ENCODE measurements at places on chromosomes 3 and 15.

DNA sequence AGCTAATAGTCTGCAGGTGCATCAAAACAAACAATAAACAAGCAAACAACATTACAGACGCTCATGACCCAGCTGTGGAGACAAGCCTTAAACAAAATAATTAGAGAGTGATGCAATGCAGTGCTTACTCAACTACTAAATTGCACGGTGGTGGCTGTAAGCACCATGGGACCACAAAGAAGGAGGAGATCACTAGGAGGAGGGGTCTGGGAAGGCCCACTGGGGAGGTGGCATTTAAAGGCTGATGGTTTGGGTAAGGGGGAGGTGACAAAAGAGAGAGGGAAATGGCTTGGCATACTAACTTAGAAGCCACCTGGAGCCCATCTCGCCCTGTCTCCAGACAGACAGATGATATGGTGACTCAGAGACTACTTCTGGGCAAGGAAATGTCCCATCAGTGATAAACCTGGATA lies 516.7 kb downstream of the FOXP1 start:
- peak; percentile 48 for DNase-seq

DNA sequence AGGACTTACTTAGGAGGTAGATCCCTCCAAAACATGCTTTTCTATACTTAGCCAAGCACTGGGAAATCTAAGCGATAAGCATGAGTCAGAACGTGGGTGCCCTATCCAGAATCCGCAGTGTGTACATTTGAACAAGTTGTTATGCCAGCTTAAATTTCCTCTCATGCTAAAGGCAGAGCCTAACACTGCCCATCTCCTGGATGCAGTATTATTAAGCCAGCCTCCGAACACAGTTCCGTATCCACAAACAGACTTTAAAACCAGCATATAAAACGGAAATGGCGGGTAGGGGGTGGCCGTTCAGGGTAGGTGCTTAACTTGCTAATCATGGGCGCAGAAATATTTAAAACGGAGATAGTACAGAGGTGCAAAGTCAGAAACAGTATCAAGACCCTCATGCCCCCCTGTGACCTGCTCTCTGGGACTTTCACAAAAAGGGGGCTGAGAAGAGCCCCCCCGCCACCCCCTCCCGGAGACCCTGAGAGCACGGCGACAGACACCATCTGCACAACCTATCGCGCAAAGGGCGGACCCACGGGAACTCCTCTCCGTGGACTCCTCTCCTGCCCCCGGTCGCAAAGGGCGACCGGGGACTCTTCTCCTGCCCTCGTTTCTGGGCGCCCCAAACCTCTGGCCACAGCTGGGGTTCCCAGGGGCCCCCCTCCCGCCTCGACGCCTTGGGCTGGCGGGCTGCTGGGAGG lies 889 bp upstream of the LRRIQ4 start:
- DNase-seq, result peak; percentile 64

- peak; percentile 45 for DNase-seq
Observed at GRCh38 chr15:78641102-78641748, at the start of gene CHRNB4. Gene CHRNB4 (minus strand): TSS chr15:78641210. CDS start chr15:78641133, 77 bp downstream.

GRCh38 chr3:72336821-72337479 lies 511.3 kb downstream of the SHQ1 start:
- peak; percentile 72 for DNase-seq

DNA sequence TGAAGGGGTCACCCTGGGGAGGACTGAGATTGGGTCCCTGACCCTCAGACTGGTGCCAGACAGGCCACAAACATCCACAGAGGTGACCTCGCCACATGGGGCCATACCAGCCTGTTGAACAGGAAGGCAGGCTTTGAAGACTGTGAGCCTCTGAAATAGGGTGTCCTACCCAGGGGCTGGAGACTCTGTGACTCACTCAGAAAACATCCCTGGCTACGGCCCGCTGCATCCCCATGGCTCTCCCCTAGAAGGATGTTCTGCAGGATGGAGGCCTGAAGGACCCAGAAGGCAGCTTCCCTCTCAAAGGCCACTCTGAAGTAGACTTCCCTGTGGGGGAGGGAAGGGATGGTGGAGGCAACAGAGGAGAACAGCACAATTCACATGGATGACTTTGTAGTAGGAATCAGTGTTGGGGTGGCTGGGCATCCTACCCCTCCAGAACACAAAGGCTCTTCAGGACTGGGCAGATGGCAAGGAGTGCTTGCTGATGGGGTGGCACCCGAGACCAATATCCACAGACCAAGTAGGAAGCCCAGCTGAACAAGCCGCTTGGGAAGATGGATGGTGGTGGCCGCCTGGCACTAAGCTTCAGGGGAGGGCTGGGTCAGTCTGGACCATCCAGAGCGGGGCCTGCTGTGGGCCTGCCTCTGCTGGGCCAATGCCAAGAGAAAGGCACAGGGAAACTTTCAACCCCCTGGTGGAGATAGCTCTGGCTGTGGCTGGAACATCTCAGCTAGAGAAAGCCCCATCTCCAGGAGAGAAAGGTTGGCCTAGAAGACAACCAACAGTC lies 37.6 kb upstream of the DUSP7 start:
- peak; percentile 48 for DNase-seq

GRCh38 chr15:73024168-73024567 lies 28.1 kb upstream of the NEO1 start:
- DNase-seq, result no peak

DNA sequence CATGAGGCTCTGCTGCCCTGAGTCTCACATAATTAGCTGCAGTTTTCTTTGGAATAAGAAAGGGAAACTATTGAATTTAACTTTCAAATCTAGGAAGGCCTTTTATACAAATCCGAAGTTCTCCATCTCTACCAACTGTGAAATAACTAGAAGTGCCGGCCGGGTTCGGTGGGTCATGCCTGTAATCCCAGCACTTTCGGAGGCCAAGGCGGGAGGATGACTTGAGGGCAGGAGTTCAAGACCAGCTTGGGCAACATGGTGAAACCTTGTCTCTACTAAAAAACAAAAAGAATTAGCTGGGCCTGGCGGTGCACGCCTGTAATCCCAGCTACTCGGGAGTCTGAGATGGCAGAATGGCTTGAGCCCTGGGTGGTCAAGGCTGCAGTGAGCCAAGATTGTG lies 43.6 kb downstream of the COL8A1 start:
- no peak for DNase-seq

GRCh38 chr15:71807125-71807629 lies 3.2 kb upstream of the NR2E3 start:
- no peak for DNase-seq

GRCh38 chr3:53250453-53250852 lies 5.4 kb downstream of the TKT start:
- no peak for DNase-seq

DNA sequence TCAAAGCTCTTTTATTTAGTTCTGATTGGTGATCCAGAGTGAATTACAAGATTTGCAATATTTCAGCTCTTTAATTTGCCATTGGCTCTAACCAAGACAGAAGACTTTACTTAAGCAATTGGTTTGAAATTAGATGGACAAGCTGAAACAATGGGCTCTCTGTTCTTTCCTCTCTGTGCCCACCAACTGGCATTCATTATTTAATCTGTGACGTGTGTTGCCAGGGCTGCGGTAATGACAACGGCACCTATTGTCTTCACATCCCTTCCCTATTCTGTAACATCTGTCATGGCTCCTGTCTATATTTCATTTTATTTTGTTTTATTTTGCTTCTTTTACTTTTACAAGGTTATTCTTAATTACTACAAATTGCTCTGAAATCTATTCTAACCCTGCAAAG lies 33.9 kb downstream of the PLD1 start:
- no peak for DNase-seq

DNA sequence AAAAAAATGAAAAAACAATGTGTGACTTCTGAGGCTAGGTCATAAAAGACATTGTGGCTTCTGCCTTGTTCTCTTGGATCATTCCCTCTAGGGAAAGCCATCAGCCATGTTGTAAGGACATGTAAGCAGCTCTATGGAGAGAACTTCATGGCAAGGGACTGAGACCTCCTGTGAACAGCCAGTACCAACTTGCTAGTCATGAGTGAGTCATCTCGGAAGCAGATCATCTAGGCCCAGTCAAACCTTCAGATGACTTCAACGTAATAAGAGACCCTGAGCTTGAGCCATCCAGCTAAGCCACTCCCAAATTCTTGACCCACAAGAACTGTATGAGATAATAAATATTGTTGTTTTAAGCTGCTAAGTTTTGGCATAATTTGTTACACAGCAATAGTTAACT lies 4.9 kb downstream of the MON1A start:
- peak; percentile 53 for DNase-seq

DNA sequence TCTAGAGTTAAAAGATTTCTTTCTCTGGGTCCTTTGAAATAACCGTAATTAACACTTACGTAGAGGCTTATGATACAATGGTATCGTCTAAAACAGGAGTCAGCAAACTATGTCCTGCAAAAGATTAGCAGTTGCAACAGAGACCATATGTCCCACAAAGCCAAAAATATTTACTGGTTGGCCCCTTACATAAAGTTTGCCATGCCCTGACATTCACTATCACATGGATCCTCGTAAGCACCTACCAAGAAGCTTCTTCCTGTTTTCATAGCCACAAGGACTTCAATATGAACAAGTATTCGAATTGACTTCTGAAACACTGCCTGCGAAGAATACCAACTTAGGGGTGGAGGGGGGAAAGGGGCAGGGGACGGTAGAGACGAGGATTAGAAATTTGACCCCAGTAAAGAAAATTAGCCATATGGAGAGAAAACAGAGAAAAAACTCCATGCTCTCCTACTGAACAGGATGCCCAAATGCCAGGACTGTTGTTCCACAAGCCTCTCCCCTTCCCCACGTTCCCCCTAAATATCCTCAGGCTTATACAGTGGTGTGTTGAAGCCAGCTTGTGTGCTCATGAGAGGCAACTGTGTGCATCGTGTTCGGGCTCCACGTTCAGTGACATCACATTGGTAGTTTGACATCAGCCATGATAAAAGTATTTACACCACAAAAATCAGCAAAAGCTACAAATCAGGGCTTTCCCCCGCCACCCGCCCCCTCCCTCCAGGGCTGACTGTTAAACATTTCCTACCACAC lies 144.1 kb upstream of the HES1 start:
- no peak for DNase-seq

GRCh38 chr3:79461129-79461792 lies 306.5 kb downstream of the ROBO1 start:
- DNase-seq, result peak; percentile 7

GRCh38 chr3:148729476-148730055 lies 31.9 kb downstream of the AGTR1 start:
- DNase-seq, result no peak

DNA sequence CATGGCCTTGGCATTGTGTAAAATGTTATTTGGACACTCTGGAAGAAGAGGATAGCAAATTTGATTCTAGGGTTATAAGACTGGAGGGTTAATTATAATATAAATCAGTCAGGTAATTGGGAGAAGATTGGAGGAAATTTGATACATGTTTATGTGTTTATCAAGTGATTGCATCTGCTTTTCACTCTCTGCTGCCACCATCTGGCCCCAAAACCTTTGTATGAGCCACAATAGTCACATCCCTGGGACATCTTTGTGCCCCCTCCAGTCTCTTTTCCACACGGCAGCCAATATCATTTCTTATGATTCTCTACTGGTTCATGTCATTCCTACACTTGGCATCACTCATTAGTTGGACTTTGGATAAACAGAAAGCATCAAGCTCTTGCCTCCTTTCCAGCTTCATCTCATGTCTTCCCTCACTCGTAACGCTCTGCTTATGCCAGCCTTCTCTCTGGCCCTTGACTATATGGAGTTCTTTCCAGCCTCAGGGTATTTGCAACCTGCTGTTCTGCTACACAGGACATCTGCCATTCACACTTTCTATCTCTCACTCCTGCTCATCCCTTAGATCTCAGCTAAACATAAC lies 602.3 kb upstream of the SUCLG2 start:
- no peak for DNase-seq

DNA sequence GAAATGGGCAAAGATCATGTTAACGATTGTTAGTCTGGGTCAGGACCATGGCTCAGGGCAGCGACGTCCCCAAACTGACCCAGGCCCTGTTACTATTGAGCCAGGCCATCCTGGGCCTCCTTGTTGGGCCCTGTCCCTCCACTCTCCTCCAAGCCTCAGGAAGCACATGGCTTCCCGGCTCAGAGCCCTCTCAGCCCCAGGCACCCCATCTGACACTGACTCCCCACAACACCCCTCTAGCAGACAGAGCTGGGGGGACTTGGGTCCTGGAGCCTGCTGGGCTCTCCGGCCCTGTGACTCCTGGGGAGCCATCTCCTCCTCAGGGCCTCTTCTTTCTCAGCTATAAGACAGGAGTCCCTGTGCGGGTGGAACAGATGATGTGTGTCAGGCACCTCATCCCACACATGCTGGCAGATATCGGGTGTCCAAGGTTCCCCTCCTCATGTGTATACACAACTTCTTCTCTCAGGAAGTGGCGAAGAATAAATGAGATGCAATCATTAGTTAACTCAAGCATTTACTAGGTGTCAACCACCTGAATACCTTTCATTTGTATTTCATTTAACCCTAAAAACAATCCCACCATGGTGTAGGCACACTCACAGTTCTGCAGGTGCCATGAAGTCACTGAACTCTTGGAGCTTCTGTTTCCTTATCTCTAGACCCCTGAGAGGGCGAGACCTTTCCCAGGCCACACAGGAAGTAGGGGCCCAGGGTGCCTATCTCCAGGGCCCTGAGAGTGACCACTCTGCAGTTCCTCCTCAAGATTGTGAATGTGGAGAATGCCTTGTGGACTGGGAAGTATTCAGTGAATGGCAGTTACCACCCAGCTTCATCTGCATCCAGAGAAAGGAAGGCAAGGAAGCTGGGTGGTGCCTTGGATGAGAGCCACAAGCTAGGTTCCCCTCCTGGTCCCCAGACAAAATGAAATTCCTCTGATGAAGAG lies 282.5 kb upstream of the TLE3 start:
- no peak for DNase-seq

All from AG20443 (cell line).